Fibroblast of mammary gland (primary cell): ENCODE measurements at places on chromosomes 16 and 17.

- no peak for DNase-seq
These were observed 119.4 kb downstream of the OR1D5 start for GRCh38 chr17:2943981-2944380.

DNA sequence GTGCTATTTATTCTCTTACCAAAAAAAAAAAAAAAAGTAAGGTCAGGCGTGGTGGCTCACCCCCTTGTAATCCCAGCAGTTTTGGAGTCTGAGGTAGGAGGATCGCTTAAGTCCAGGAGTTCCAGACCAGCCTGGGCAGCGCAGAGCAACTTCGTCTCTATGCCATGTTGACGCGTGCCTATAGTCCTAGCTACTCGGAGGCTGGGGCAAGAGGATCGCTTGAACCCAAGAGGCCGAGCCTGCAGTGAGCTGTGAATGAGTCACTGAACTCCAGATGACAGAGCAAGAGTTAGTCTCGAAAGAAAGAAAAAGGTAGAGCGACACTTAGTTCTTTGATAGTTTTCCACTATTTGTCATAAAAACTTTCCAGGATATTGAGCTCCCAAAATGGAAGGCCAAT is 1.4 kb upstream of the TENT4B start:
- no peak for DNase-seq

DNA sequence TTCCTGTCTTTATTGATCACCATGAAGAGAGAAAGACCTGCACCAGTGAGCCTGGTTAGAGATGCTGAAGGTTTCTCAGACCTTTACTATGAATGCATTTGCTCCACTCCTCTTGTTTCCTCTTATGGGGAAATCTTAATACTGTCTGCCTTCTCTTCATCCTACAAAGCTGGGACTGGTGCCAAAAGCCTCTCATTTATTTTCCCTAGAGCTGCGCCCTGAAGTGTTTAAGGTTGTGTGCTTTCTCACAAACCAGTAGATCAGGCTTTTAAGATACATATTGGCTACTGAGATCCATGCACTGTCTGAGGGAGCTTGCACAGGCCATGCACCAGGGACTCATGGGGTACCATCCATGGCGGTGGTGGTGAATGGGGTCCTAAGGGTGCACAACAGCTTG is 286.1 kb upstream of the PMFBP1 start:
- no peak for DNase-seq

- peak; percentile 93 for DNase-seq
These were observed 14.0 kb upstream of the CYB5B start for GRCh38 chr16:69410219-69410990.

GRCh38 chr17:8954339-8954738 is 11.2 kb downstream of the PIK3R5 start:
- DNase-seq: no peak

DNA sequence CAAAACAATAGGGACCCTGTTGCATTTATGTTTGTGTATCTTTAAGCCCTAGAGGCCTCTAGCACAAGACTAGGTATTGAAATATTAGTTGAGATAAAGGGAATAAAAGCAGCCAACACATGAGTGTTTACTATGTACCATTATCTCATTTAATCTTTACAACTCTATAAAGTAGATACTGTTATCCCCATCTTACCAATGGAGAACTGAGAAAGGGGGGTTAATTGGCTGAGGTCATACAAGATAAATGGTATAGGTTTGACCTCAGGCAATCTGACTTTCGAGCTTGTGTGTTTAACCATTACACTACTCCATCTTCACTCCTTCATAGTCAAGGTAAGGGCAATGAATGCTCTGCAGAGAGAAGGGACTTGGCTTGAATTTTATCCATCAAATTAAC is 26.3 kb upstream of the STAC2 start:
- DNase-seq: no peak

DNA sequence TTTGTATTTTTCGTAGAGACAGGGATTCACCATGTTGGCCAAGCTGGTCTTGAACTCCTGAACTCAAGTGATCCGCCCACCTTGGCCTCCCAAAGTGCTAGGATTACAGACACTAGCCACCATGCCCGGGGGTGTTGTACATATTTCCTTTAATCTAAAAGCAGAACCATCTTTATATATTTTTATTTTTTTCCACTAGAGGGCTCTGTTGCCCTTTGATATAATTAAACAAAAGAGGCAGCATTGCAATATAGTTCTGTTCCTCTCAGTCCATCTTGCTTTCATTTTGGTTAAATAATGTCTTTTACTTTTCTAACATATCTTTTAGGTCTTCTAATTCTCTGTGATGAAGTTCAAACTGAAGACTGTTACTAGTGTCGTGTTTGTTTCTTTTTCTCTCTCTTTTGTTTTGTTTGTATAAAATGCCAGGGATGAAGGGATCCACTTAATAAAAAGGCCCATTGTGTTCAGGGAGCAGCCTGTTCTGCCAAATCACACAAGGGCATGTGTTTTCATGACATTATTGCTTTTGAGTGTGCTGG is 23.4 kb downstream of the WWOX start:
- DNase-seq: peak; percentile 66

DNA sequence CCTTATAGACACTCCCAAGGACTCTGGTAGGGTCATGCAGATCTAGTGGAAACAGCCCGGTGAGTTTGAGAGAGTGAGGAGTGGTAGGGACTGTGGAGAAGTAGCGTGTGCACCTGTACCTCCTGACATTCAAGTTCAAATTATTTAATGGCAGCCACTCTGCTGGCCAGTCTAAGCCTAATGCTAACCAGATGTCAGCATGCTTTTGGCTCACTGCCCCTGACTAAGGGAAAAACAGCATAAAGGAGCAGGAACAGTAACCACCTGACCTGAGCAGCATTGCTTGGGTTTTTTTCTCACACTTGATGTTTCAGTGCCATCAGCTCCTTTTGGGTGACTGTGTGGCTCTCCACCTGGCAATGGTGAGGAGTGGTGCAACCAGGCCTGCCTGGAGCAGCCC is 23.8 kb upstream of the SLC12A3 start:
- DNase-seq: peak; percentile 83

- no peak for DNase-seq
These were observed 32.4 kb upstream of the METTL9 start for GRCh38 chr16:21566891-21567414.

GRCh38 chr16:66900721-66901441 is 17.8 kb downstream of the CDH16 start:
- DNase-seq: no peak
